Activated CD4-positive, alpha-beta T cell treated with anti-CD3 and anti-CD28 coated beads, Interleukin-2, amount 10 ng/mL, durations not matched to agents 7 days and 5 days (primary cell): ENCODE measurements at places on chromosomes 12 and 14. TPM values are rescaled to one million over a fixed set of nuclear protein-coding genes. Genes with fewer than 3 reads are reported as not detected.

GRCh38 chr14:68770553-68771286 lies 22.1 kb downstream of the ZFP36L1 start:
- H3K27ac ChIP-seq, result peak overlapping the region; percentile 87
- H3K36me3 ChIP-seq, result peaks cover 16% of the 10 kb centered on the region
- no peak for DNase-seq
- H3K4me1 ChIP-seq, result peaks cover 44% of the 10 kb centered on the region

DNA sequence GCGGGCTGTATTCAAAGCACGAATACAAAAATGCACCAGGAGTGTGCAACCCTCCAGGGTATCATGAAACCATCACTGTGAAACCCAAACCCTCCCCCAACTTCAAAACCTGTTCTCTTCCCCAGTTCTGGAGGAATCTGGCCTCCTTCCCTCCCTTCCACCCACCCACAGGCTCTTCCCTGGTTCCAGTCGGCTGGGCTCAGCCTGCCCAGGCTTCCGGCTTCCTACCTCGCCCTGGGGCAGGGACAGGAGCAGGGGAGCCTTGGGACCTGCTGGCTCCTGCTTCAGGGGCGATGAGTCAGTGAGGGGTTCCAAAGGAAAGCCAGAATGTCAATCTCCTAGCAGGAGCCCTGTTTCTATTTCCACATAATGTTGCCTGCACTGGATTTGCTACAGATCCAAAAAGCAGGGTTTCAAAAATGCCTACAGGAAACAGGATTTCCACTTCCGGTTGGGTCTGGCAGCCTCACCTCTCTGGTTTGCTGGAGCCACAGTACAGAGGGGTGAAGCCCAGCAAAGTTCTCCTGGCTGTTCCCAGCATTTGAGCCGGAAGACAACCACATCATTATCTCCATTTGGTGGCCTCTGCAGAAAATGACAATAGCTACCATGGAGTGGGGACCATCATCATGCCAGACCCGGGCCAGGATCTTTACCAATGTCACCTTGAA lies 278.3 kb downstream of the DPF3 start:
- peaks cover 10% of the 10 kb centered on the region for H3K4me1 ChIP-seq
- peak overlapping the region; percentile 25 for H3K27ac ChIP-seq
- H3K4me3 ChIP-seq, result no peak overlapping the region
- DNase-seq, result no peak

- peak; percentile 53 for DNase-seq
- peaks cover 76% of the 10 kb centered on the region for H3K36me3 ChIP-seq
- H3K27ac ChIP-seq, result peak overlapping the region; percentile 87
- peaks cover 78% of the 10 kb centered on the region for H3K4me1 ChIP-seq
Observed at GRCh38 chr14:69712599-69713088, 54.3 kb upstream of the SRSF5 start.

- no peak overlapping the region for H3K4me3 ChIP-seq
- peaks cover 18% of the 10 kb centered on the region for H3K4me1 ChIP-seq
- H3K27me3 ChIP-seq, result peaks cover 62% of the 10 kb centered on the region
Observed at GRCh38 chr14:75283162-75283832, 4.7 kb downstream of the FOS start.

DNA sequence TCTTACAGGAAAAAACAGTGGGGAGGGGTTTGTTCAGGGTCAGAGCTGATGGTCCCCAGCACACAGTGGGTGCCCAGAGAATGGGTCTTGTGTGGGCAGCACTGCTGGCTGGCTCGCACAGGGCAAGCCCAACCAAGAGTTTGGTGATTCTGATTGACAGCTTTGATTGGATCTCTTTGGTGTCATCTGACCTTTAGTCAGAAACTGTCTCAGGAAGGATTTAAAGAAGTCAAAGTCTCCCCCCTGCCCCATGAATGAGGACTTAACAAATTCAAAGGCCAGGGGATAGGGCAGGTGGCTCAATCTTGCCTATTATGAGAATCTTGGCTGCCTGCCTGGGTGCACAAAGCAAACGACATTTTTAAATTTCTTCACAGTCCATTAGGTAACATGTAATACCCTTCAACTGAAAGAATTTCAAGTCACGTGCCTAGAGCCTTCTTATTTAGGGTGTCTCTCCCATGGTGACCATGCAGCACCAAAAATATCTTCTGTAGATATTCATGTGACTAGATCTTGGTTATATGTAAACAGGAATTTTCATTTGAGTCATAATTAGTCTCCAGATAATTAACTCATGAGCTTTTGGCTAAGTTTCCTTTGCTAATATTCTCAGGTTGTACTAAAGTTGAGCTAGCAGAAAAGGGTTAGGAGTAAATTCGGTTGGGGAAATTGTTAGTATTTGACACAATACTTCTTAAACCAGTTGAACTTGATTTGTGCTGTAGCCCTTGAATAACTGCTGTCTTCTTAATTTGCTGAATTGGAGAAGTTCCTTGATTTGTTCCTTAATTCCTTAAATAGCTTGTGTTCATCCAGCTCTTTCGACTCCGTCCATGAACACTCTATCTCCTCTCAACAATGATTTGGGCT lies 54.5 kb upstream of the HECTD1 start:
- H3K36me3 ChIP-seq, result no peaks in the 10 kb centered on the region
- no peak overlapping the region for H3K27ac ChIP-seq
- H3K4me3 ChIP-seq, result no peak overlapping the region
- H3K4me1 ChIP-seq, result peaks cover 7% of the 10 kb centered on the region

DNA sequence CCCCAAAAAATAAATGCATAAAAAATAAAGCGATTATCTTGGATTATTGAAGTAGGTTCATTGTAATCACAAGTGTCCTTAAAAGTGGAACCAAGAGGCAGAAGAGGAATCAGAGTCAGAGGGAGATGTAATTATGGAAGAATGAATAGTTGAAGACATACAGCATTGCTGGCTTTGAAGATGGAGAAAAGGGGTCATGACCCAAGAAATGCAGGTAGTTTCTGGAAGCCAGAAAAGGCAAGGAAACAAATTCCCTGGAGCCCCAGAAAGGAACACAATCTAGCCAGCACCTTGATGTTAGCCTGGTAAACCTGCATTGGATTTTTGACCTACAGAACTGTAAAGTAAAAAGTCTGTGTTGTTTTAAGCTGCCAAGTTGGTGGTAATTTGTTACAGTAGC lies 57.5 kb upstream of the PTGR2 start:
- no peaks in the 10 kb centered on the region for H3K36me3 ChIP-seq
- no peak for DNase-seq
- no peaks in the 10 kb centered on the region for H3K27me3 ChIP-seq
- peaks cover 6% of the 10 kb centered on the region for H3K4me1 ChIP-seq
- no peak overlapping the region for H3K4me3 ChIP-seq

GRCh38 chr12:3727877-3728632 lies 24.9 kb downstream of the CRACR2A start:
- peaks cover 40% of the 10 kb centered on the region for H3K4me1 ChIP-seq
- peaks cover 69% of the 10 kb centered on the region for H3K36me3 ChIP-seq
- H3K27me3 ChIP-seq, result no peaks in the 10 kb centered on the region
- H3K4me3 ChIP-seq, result peak overlapping the region; percentile 53
- peak; percentile 66 for DNase-seq

DNA sequence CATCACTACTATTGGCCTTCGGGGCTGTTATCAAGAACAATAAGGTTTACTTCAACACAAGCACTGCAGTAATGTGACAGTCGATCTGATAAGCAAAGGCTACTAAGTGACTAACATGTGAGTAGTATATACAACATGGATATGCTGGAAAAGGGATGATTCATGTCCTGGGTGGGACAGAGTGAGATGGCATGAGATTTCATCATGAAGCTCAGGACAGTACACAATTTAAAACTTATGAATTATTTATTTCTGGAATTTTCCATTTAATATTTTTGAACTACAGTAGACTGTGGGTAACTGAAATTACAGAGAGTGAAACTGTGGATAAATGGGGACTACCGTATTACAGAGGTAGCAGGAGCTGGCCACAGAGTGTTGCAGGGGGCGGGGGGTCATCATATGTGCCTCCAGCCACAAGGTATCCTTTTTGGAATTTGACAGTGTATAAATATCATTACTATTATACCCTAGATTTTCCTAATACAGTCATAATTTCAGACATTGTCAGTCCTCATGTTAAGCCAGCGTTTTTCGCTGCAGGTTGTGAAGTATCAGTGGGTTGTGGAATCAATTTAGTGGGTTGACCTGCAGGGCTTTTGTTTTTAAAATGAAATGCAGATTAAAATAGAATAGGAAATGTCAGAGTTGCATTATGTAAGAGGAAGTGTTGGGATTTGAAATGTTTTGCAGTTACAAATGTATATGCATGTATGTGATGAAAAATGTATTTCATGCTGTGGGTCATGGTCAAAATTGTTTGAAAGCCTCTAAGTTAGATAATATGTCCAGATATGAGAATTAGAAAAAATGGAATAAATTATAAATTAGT lies 148.0 kb upstream of the NUDT4 start:
- DNase-seq, result no peak
- no peak overlapping the region for H3K27ac ChIP-seq
- no peaks in the 10 kb centered on the region for H3K4me1 ChIP-seq
- no peak overlapping the region for H3K4me3 ChIP-seq
- no peaks in the 10 kb centered on the region for H3K27me3 ChIP-seq

- no peak for DNase-seq
- no peak overlapping the region for H3K27ac ChIP-seq
- no peak overlapping the region for H3K4me3 ChIP-seq
- no peaks in the 10 kb centered on the region for H3K36me3 ChIP-seq
Observed at GRCh38 chr12:80219345-80219744, 120.0 kb downstream of the OTOGL start.

GRCh38 chr12:44477331-44477980 lies 398.7 kb downstream of the NELL2 start:
- no peaks in the 10 kb centered on the region for H3K4me1 ChIP-seq
- DNase-seq, result no peak
- no peak overlapping the region for H3K27ac ChIP-seq
- no peaks in the 10 kb centered on the region for H3K27me3 ChIP-seq
- H3K4me3 ChIP-seq, result no peak overlapping the region

GRCh38 chr12:131600160-131600532 lies 110.7 kb upstream of the SFSWAP start:
- H3K4me3 ChIP-seq, result no peak overlapping the region
- H3K36me3 ChIP-seq, result peaks cover 4% of the 10 kb centered on the region
- H3K27me3 ChIP-seq, result no peaks in the 10 kb centered on the region
- no peak for DNase-seq
- H3K27ac ChIP-seq, result no peak overlapping the region

GRCh38 chr12:112906712-112907414 lies at the start of gene OAS1:
TSS of gene OAS1 (plus strand) at chr12:112906962. CDS start at chr12:112907040, 78 bp downstream.
- H3K4me3 ChIP-seq, result peak within 1 kb of the TSS; percentile 98
- H3K4me1 ChIP-seq, result peaks cover 75% of the 10 kb centered on the region
- H3K27me3 ChIP-seq, result no peaks in the 10 kb centered on the region
- DNase-seq, result peak; percentile 75
- H3K27ac ChIP-seq, result peak within 1 kb of the TSS; percentile 98

- peak overlapping the region; percentile 99 for H3K27ac ChIP-seq
- H3K36me3 ChIP-seq, result peaks cover 26% of the 10 kb centered on the region
- no peaks in the 10 kb centered on the region for H3K27me3 ChIP-seq
- peaks cover 40% of the 10 kb centered on the region for H3K4me1 ChIP-seq
- no peak for DNase-seq
- peak overlapping the region; percentile 99 for H3K4me3 ChIP-seq
Observed at GRCh38 chr14:21476523-21476924, 235 bp downstream of the RAB2B start.

DNA sequence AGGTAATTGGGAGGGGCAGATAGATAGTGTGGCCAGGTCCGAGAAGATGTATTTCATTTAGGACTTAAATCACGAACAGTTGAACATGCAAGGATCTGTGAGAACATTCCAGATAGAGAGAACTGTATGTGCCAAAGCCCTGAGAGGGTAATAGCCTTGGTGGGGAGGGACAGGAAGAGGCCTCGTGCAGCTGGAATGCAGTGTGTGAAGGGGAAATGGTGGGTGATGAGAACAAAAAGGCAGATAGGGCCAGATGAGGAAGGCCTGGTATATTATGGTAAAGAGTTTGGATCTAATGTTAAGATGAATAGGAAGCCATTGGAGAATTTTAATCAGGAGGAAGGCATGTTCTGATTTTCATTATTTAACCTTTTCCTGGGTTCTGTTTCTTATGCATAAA lies 136.3 kb downstream of the TPH2 start:
- H3K27me3 ChIP-seq, result no peaks in the 10 kb centered on the region
- H3K36me3 ChIP-seq, result no peaks in the 10 kb centered on the region
- H3K27ac ChIP-seq, result no peak overlapping the region
- H3K4me3 ChIP-seq, result no peak overlapping the region
- no peak for DNase-seq

GRCh38 chr12:68140556-68140955 lies 19.0 kb downstream of the IFNG start:
- H3K36me3 ChIP-seq, result peaks cover 2% of the 10 kb centered on the region
- no peak overlapping the region for H3K4me3 ChIP-seq
- H3K27me3 ChIP-seq, result no peaks in the 10 kb centered on the region
- peaks cover 44% of the 10 kb centered on the region for H3K4me1 ChIP-seq
- DNase-seq, result no peak
- H3K27ac ChIP-seq, result no peak overlapping the region

GRCh38 chr12:132044661-132045412 lies 95.1 kb downstream of the EP400 start:
- H3K4me3 ChIP-seq, result no peak overlapping the region
- H3K27me3 ChIP-seq, result no peaks in the 10 kb centered on the region
- H3K36me3 ChIP-seq, result peaks cover 23% of the 10 kb centered on the region
- peaks cover 3% of the 10 kb centered on the region for H3K4me1 ChIP-seq
- DNase-seq, result no peak

The TAS2R14 gene
- total RNA-seq, result 2.9 TPM

The CMA1 gene
- total RNA-seq, result not detected

The MMP14 gene
- total RNA-seq, result 2.1 TPM

The SERPINA10 gene
- total RNA-seq, result not detected

The KRT75 gene
- total RNA-seq, result not detected

The PXN gene
- 236 TPM for total RNA-seq
